Neural crest cell (in vitro differentiated cells): ENCODE measurements at places on chromosomes 1 and 21.

GRCh38 chr1:39348278-39348677, 143.2 kb upstream of the BMP8A start:
- no peaks in the 10 kb centered on the region for H3K4me1 ChIP-seq
- no peak overlapping the region for H3K4me3 ChIP-seq
- no peaks in the 10 kb centered on the region for H3K27me3 ChIP-seq
- no peak overlapping the region for H3K27ac ChIP-seq
- peaks cover 21% of the 10 kb centered on the region for H3K36me3 ChIP-seq
- no peak for DNase-seq

DNA sequence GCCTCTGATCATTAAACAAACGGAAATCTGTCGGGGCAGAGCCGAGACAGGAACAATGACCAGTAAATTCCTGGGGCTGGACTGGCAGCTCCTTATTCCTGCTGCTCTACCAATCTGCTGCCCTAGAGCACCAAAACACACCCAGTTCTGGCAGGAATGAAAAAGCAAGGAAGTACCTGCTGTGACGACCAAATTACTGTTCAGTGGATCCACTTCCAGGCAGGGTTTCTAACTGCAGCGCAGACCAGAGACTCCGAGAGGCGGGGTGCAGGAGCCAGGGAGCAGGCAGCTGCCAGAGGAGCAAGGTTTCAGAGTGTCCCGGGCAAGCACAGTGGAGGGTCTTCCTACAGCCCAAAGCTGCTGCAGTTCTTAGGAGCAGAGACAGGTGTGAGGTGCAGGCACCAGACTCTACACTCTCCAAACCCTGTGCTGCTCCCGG, 32.4 kb downstream of the KANK4 start:
- peaks cover 79% of the 10 kb centered on the region for H3K4me1 ChIP-seq
- H3K27ac ChIP-seq: peak overlapping the region; percentile 19
- DNase-seq: no peak
- H3K36me3 ChIP-seq: no peaks in the 10 kb centered on the region
- peaks cover 8% of the 10 kb centered on the region for H3K27me3 ChIP-seq

GRCh38 chr1:71312545-71312944, 231.7 kb upstream of the ZRANB2 start:
- H3K27ac ChIP-seq: no peak overlapping the region
- DNase-seq: no peak
- H3K4me3 ChIP-seq: no peak overlapping the region
- H3K36me3 ChIP-seq: no peaks in the 10 kb centered on the region
- no peaks in the 10 kb centered on the region for H3K4me1 ChIP-seq

DNA sequence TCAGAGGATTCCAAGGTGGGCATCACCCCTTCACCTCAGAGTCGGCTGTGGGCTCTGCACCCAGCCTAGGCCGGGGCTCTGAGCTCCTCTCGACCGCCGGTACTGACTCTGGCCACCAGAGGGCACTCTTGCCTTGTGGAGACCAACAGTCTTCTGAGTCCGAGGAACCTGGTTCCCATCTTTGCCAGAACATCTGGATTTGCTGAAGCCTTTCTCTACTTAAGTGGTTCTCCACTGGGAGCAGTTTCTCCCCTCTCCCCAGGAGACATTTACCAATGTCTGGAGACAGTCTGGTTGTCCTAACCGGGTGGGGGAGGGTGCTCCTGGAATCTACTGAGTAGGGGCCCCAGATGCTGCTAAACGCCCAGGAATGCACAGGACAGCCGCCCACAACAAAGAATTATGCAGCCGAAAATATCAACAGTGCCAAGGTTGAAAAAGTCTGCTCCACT, 9.4 kb downstream of the ETV3L start:
- H3K27ac ChIP-seq: peak overlapping the region; percentile 64
- peak; percentile 98 for DNase-seq
- H3K27me3 ChIP-seq: no peaks in the 10 kb centered on the region

DNA sequence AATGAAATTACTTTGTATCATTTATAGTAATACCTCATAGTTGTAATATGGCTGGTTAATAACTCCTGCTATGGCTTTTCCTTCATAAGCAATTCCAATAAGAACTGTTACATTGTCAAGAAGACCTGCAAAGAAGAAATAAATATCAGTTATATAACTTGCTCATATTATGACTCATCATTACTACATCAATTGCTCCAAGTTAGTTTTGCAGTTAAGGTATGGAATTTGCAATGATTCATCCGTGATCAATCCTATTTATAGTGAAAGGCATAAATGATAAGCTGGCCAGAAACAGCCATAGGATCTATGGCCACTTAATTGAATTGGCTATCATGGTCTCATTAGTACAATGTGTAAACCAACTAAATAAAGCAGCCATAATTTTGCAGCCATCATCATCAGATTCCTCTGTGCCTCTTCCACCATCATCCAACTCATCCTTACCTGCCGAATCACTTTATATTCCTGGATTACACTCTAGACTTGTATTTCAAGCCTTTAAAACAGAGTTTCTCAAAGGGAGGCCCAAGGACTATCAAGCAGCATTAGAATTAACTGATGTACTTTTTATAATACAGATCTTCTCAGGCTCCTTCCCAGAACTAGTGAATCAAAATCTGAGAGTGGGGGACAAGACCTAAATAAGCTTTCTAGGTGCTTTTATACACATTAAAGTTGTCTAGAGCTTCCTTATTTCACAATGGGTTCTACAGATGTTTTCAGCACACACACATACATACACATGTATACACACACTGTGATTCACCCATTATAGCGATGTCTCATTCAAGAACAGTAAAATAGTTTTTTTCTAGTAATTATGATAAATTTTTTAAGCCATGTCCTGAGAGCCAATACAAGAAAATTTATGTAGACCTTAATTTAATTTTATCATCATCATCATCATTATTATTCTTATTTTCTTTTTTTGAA, 21.2 kb upstream of the EPRS1 start:
- no peaks in the 10 kb centered on the region for H3K27me3 ChIP-seq
- H3K4me3 ChIP-seq: no peak overlapping the region
- no peak for DNase-seq
- no peaks in the 10 kb centered on the region for H3K4me1 ChIP-seq
- peaks cover 17% of the 10 kb centered on the region for H3K36me3 ChIP-seq
- H3K27ac ChIP-seq: no peak overlapping the region

DNA sequence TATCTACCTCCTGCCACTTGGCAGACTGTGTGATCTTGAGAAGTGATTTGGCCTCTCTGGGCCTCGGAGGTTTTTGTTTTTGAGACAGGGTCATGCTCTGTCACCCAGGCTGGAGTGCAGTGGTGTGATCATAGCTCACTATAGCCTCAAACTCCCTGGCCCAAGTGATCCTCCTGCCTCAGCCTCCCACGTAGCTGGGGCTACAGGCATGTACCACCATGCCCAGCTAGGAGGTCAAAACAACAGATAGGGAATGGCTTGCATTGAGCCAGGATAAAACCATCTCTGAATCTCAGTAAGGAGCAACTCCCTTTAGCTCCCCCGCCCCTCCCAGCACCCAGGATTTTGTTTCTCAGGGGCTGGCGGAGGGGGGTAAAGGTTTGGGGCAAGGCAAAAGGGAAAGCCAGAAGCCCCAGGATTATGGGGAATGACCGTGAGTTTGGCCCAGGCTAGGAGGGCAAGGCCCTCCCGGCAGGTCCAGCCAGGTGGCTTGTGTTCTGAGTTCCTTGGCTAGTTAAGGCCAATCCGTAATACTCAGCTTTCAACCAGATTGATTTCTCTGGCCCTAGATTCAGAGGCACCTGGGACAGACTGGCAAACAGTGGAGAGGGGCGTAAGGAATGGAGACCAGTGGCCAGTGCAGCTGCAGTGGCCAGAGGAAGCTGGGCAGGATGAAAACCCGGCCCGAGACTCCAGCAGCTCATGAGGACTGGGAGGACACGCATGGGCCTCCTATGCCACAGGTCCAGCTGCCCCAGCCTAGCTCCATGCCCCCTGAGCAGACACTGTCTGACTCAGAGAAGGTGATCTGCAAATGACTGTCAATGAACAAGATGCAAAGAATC, 130.1 kb downstream of the DMRTB1 start:
- no peaks in the 10 kb centered on the region for H3K27me3 ChIP-seq
- no peak for DNase-seq
- no peak overlapping the region for H3K4me3 ChIP-seq
- H3K27ac ChIP-seq: no peak overlapping the region
- H3K4me1 ChIP-seq: peaks cover 5% of the 10 kb centered on the region

GRCh38 chr1:246631426-246631825, 65.2 kb downstream of the CNST start:
- H3K4me3 ChIP-seq: no peak overlapping the region
- no peaks in the 10 kb centered on the region for H3K27me3 ChIP-seq
- H3K36me3 ChIP-seq: peaks cover 14% of the 10 kb centered on the region
- DNase-seq: no peak

- H3K4me1 ChIP-seq: peaks cover 39% of the 10 kb centered on the region
- DNase-seq: no peak
- peak overlapping the region; percentile 98 for H3K4me3 ChIP-seq
- peak overlapping the region; percentile 97 for H3K27ac ChIP-seq
- H3K36me3 ChIP-seq: no peaks in the 10 kb centered on the region
Observed at GRCh38 chr1:204493984-204494280, 673 bp downstream of the PIK3C2B start.

DNA sequence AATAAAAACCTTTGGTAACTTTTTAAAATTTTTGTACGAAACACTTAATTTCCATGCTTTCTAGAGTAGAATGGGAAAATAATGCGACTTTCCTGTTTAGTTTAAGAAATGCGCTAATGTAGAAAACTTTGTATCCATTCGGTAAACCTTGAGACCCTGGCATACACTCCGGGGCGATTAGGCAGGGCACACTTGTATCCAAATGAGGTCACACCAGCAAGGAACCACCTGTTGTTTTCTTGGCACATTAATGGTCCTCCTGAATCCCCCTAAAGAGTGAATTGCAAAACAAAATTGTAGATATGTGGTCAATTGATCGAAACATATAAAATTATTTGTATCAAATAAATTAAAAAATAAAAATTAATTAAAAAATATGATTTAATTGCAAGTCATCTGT, 25.2 kb downstream of the CHODL start:
- H3K27me3 ChIP-seq: no peaks in the 10 kb centered on the region
- no peak for DNase-seq
- no peak overlapping the region for H3K4me3 ChIP-seq
- H3K4me1 ChIP-seq: no peaks in the 10 kb centered on the region
- H3K27ac ChIP-seq: no peak overlapping the region
- no peaks in the 10 kb centered on the region for H3K36me3 ChIP-seq

DNA sequence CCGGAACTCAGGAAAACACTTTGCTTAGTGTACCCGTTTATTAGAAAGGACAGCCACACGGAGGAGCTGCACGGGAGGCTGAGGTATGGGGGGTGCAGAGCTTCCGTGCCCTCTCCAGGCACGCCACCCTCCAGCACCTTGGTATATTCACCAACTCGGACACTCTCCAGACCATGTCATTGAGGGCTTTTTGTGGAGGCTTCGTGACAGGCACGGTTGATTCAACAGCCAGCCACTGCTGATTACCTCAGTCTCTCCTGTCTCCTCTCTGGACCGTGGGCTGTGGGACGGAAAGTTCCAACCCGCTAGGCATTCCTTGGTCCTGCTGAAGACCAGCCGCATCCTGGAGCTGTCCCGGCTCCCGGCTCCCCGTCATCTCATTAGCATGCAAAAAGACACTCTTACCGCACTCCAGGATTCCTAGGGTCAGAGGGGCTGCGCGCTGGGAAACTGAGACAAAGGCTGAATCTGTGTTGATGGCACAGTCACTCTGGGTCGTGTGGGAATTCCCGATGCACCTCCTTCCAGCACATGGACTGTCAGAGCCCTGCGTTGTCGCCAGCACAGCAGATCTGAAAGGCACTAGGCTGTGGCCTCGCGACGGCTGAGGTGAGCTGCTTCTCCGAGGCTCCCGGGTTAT, 65.6 kb downstream of the PRKCZ start:
- peak overlapping the region; percentile 56 for H3K4me3 ChIP-seq
- peaks cover 2% of the 10 kb centered on the region for H3K36me3 ChIP-seq
- H3K4me1 ChIP-seq: peaks cover 20% of the 10 kb centered on the region
- peaks cover 7% of the 10 kb centered on the region for H3K27me3 ChIP-seq
- H3K27ac ChIP-seq: no peak overlapping the region
- no peak for DNase-seq

DNA sequence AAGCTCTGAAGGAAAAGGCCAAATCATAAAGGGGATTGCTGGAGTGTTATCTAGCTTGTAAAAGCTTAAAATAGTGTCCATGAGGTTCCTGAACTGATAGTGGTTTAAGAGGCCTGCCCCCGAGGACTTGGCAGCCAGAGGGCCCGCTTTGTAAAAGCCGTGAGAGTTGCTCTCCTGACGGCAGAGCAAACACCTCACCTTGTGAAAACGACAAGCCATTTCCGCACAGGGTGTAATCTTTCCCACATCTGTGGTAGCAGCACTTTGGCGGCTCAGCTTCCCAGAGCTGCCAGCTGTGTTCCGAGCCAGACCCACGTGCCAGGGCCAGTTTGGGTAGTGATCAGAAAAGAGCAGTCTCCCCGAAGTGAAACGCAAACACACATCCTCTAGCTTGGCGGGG, 37.0 kb downstream of the SERBP1 start:
- H3K36me3 ChIP-seq: peaks cover 2% of the 10 kb centered on the region
- no peaks in the 10 kb centered on the region for H3K4me1 ChIP-seq
- H3K27ac ChIP-seq: peak overlapping the region; percentile 35
- no peak for DNase-seq
- no peaks in the 10 kb centered on the region for H3K27me3 ChIP-seq
- no peak overlapping the region for H3K4me3 ChIP-seq

- DNase-seq: no peak
- no peak overlapping the region for H3K4me3 ChIP-seq
- H3K27me3 ChIP-seq: peaks cover 18% of the 10 kb centered on the region
- no peaks in the 10 kb centered on the region for H3K36me3 ChIP-seq
Observed at GRCh38 chr1:8274352-8274751, 43.6 kb upstream of the SLC45A1 start.

GRCh38 chr1:3975903-3976630, 76.0 kb upstream of the C1orf174 start:
- no peak overlapping the region for H3K27ac ChIP-seq
- no peak for DNase-seq
- H3K27me3 ChIP-seq: peaks cover 7% of the 10 kb centered on the region
- no peak overlapping the region for H3K4me3 ChIP-seq
- H3K36me3 ChIP-seq: no peaks in the 10 kb centered on the region

GRCh38 chr1:54285815-54286345, 85.9 kb downstream of the MRPL37 start:
- no peaks in the 10 kb centered on the region for H3K27me3 ChIP-seq
- no peaks in the 10 kb centered on the region for H3K36me3 ChIP-seq
- H3K4me1 ChIP-seq: peaks cover 56% of the 10 kb centered on the region
- H3K4me3 ChIP-seq: no peak overlapping the region
- H3K27ac ChIP-seq: no peak overlapping the region

DNA sequence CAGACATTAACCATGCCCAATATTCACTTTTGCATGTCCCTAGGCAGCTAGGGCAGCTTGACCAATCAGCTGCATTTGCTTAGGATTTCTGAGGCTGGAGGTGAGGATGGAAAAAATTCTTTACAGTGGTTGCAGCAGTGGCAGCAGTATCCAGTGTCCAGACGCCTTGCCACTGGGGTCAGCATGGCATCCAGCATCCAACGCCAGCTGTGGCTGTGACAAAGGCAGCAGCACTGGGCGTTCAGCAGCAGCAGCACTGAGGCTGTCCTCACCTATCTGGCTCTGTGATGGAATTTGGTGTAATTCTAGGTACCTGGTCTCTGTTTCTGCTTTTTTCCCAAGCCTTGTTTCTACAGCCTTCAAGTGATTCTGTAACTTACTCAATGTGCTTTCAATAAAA, 15.5 kb downstream of the RHBDL2 start:
- H3K4me3 ChIP-seq: no peak overlapping the region
- H3K36me3 ChIP-seq: no peaks in the 10 kb centered on the region
- H3K27me3 ChIP-seq: no peaks in the 10 kb centered on the region
- DNase-seq: no peak
- H3K27ac ChIP-seq: no peak overlapping the region
- H3K4me1 ChIP-seq: peaks cover 4% of the 10 kb centered on the region
